ENCODE measurements at places on chromosomes 1 and 21. TPM values are rescaled to one million over a fixed set of nuclear protein-coding genes. Genes with fewer than 3 reads are reported as not detected.

- no peak overlapping the region for H3K4me3 ChIP-seq
- H3K36me3 ChIP-seq = no peaks in the 10 kb centered on the region
- no peaks in the 10 kb centered on the region for H3K4me1 ChIP-seq
- no peaks in the 10 kb centered on the region for H3K27me3 ChIP-seq
- DNase-seq = no peak
Measured at GRCh38 chr1:151393583-151393982, 5.8 kb upstream of the PSMB4 start.

- H3K36me3 ChIP-seq = no peaks in the 10 kb centered on the region
- H3K27ac ChIP-seq = no peak overlapping the region
- H3K27me3 ChIP-seq = peaks cover 5% of the 10 kb centered on the region
- H3K4me3 ChIP-seq = no peak overlapping the region
- DNase-seq = no peak
- H3K4me1 ChIP-seq = no peaks in the 10 kb centered on the region
Measured at GRCh38 chr1:234107416-234108021, 203.0 kb downstream of the SLC35F3 start.

DNA sequence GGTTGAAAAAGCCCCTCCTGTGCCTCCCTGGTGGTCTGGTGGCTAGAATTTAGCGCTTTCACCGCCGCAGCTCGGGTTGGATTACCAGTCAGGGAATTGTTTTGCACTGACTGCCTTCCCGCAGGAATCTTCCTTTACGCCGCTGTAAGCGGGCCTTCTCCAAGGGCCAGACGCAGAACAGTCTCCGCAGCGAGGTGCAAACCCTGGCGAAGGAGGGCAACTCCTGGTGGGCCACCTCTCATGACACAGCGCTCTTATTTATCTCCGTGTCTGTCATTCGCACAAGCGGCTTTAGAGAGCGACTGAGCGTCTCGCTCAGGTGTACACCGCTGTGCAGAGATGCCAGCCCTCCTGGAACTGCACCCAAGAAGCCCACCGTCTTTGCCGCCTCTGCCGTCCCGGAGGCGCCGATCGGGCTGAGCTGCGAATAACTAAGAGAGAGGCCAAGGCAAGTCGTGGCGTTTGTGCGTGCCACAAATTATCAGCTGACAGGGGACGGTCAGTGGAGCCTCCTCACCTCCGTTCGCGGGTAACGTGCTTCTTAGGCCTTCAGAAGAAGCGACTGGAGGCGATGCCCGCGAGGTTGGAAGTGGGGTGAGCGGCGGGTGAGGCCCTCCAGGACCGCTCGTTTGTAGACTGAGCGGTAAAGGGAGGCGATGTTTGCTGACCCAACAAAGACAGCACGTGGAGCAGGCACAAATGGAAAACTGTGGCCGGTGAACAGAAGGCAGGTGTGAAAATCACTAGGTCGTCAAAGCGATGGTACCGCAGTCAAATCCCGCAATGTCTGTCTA, 93.5 kb downstream of the PRKAB2 start:
- H3K27ac ChIP-seq = no peak overlapping the region
- H3K27me3 ChIP-seq = peaks cover 94% of the 10 kb centered on the region
- no peak overlapping the region for H3K4me3 ChIP-seq
- H3K36me3 ChIP-seq = no peaks in the 10 kb centered on the region

GRCh38 chr1:235069577-235070563, 58.8 kb downstream of the TOMM20 start:
- no peaks in the 10 kb centered on the region for H3K4me1 ChIP-seq
- H3K4me3 ChIP-seq = no peak overlapping the region
- peak overlapping the region; percentile 19 for H3K27ac ChIP-seq

DNA sequence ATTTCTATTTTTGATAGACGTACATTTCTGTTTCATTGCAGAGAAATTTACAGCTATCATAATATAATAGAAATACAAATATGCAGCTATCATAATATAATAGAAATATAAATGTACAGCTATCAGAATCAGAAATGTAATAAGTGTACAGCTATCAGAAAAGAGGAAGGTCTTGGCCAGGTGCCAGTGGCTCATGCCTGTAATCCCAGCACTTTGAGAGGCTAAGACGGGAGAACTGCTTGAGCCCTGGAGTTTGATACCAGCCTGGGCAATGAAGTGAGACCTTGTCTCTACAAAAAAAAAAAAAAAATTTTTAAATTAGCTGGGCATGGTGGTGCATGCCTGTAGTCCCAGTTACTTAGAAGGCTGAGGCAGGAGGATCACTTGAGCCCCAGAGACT, 37.9 kb downstream of the PIGM start:
- H3K4me1 ChIP-seq = peaks cover 35% of the 10 kb centered on the region
- no peaks in the 10 kb centered on the region for H3K27me3 ChIP-seq
- DNase-seq = no peak
- H3K27ac ChIP-seq = no peak overlapping the region
- no peak overlapping the region for H3K4me3 ChIP-seq

GRCh38 chr21:46604329-46604974, 430 bp downstream of the S100B start:
- H3K4me1 ChIP-seq = peaks cover 6% of the 10 kb centered on the region
- no peak overlapping the region for H3K27ac ChIP-seq
- peak overlapping the region; percentile 1 for H3K4me3 ChIP-seq
- no peaks in the 10 kb centered on the region for H3K36me3 ChIP-seq
- no peak for DNase-seq

DNA sequence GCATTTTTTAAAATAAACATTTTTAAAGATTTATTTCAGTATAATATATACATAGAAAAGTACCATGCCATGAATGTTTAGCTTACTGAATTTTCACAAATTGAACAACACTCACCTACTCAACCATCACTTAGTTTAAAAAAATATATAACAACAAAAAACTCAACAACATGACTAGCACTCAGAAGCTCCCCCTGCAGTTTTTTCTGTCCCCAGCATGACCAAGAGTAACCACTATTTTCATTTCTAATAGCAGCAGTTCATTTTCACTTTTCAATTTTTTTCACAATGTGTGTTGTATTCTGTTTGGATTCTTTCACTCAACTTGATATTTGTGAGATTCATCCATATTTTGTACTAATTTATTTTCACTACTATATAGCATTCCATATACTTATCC, 162.3 kb upstream of the POGK start:
- no peaks in the 10 kb centered on the region for H3K36me3 ChIP-seq
- H3K4me3 ChIP-seq = no peak overlapping the region
- no peaks in the 10 kb centered on the region for H3K27me3 ChIP-seq
- H3K27ac ChIP-seq = no peak overlapping the region
- no peaks in the 10 kb centered on the region for H3K4me1 ChIP-seq

GRCh38 chr1:207006914-207007313, 25.6 kb downstream of the C1orf116 start:
- no peaks in the 10 kb centered on the region for H3K4me1 ChIP-seq
- H3K4me3 ChIP-seq = no peak overlapping the region
- no peaks in the 10 kb centered on the region for H3K36me3 ChIP-seq

DNA sequence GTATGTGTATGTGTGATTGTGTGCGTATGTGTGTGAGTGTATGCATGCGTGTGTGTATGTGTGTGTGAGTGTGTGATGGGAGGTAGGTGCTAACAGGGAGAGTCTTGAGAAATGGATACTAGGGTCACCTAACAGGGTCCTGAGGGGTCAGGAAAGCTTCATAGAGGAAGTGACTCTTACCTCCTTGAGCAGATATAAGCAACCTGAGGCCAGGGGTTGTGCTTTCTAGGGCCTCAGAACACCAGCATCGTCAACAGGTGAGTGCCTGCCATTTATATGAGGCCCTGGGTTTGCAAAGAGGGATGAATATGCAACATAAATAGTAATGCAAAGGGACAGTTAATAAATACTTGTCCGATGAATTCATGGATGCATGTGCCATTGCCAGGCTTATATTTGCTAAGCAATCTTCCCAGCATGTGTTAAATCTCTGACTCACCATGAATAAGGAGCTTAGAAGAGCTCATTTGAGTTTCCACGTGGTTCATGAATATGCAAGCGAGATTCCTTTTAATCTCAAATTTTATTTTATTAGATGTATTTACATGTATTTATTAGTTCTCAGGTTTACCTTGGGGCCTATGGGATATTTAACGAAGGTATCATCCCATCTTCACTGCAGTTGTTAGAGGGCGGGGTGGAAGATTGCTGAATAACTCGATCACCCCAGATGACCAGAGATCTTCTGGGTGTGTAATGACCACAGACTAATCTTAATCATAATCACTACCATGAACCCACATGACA, 438.3 kb downstream of the CAMTA1 start:
- no peak for DNase-seq
- no peaks in the 10 kb centered on the region for H3K36me3 ChIP-seq
- no peaks in the 10 kb centered on the region for H3K27me3 ChIP-seq

GRCh38 chr1:180173952-180174351, 19.3 kb downstream of the QSOX1 start:
- H3K36me3 ChIP-seq = no peaks in the 10 kb centered on the region
- peaks cover 16% of the 10 kb centered on the region for H3K4me1 ChIP-seq
- H3K4me3 ChIP-seq = no peak overlapping the region
- H3K27me3 ChIP-seq = no peaks in the 10 kb centered on the region
- peak; percentile 97 for DNase-seq
- peak overlapping the region; percentile 65 for H3K27ac ChIP-seq

- no peaks in the 10 kb centered on the region for H3K27me3 ChIP-seq
- no peak overlapping the region for H3K27ac ChIP-seq
Measured at GRCh38 chr1:107767156-107767582, 197.8 kb downstream of the VAV3 start.

GRCh38 chr21:30719401-30719800, 824 bp upstream of the KRTAP21-3 start:
- H3K27ac ChIP-seq = no peak overlapping the region
- H3K27me3 ChIP-seq = no peaks in the 10 kb centered on the region
- DNase-seq = no peak
- H3K4me3 ChIP-seq = no peak overlapping the region
- H3K36me3 ChIP-seq = no peaks in the 10 kb centered on the region

- H3K4me3 ChIP-seq = no peak overlapping the region
- H3K36me3 ChIP-seq = no peaks in the 10 kb centered on the region
- H3K27me3 ChIP-seq = no peaks in the 10 kb centered on the region
- no peak for DNase-seq
- H3K27ac ChIP-seq = no peak overlapping the region
Measured at GRCh38 chr1:211738691-211739301, 63.4 kb upstream of the NEK2 start.

DNA sequence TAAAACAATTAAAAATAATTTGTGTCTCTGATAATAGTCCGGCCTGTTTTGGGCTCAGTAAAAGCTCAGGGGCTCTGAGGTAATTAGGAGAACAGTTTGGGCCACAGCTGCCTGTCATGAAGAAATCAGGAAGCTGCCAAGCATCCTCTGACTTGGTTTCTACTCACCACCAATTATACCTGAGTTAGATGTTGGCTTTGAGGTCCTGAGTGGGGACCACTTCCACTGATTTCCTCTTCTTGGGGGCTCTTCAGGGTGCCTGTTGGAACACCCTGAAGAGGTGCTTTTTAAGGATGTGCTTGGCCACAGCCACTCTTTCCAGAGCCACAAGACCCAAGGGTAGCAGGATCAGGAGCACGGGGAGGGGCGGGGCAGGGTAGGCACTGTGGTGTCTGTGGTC, 10.9 kb downstream of the SLC6A17 start:
- no peaks in the 10 kb centered on the region for H3K4me1 ChIP-seq
- no peaks in the 10 kb centered on the region for H3K27me3 ChIP-seq
- no peaks in the 10 kb centered on the region for H3K36me3 ChIP-seq
- DNase-seq = no peak
- no peak overlapping the region for H3K4me3 ChIP-seq

- H3K27ac ChIP-seq = no peak overlapping the region
- H3K36me3 ChIP-seq = peaks cover 11% of the 10 kb centered on the region
- no peaks in the 10 kb centered on the region for H3K27me3 ChIP-seq
- no peak overlapping the region for H3K4me3 ChIP-seq
Measured at GRCh38 chr21:33901412-33902288, 14.0 kb downstream of the ATP5PO start.

DNA sequence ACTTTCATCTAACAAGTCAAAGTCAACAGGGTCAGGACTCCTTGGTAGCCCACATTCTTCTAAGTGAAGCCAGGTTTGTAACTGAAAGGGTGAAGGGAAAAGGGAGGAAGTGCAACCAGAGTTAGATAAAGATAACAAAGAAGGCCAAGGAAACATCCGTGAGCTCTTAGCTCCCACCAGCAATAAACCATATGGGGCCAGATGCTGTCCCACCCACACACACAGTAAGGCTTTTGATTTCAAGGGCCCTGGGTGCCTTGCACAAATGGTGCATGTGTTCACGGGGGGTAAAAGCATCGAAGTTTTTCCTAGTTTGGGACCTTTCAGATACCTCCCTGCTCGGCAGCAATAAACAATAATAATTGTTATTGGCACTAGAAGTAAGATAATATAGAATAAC, 5.1 kb upstream of the TIAM1 start:
- H3K27me3 ChIP-seq = peaks cover 10% of the 10 kb centered on the region
- no peak overlapping the region for H3K27ac ChIP-seq
- H3K36me3 ChIP-seq = no peaks in the 10 kb centered on the region

DNA sequence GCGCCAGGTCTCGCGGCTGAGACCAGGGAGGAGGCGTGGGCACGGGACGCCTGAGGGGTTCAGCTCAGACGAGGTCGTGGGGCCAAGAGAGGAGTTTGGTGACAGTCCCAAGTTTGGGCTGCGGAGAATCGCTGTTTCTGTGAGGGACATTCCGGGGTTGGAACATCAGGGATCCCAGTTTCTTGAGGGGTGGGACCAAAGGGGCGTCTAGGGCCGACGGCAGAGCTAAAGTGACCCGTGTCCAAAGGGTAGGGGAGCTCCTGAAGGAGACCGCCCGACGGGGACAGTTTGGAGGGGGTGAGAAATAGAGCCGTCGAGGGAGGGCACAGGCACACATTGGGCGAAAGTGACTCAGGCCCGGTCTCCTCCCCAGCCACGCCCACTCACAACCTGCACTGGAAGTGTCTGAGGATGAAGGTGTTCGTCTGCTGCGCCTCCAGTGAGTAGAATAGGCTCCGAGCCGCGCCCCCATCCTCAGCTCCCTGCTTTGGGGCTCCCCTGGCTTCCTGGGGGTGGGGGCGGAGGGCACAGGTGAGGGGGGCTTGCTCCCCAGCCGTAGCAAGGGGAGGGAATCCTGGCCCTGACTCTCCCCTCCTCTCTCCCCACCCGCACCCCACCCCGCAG, 7.0 kb downstream of the EFNA3 start:
- no peaks in the 10 kb centered on the region for H3K36me3 ChIP-seq
- peaks cover 39% of the 10 kb centered on the region for H3K4me1 ChIP-seq
- H3K27ac ChIP-seq = peak overlapping the region; percentile 94
- peak; percentile 85 for DNase-seq
- peaks cover 39% of the 10 kb centered on the region for H3K27me3 ChIP-seq

CNKSR1 gene
- 1.8 TPM for total RNA-seq

ARHGAP30 gene
- total RNA-seq = 7.7 TPM

ZNF683 gene
- not detected for total RNA-seq

TTC34 gene
- 0.71 TPM for total RNA-seq

RNF11 gene
- total RNA-seq = 105 TPM

TAL1 gene
- total RNA-seq = 2.3 TPM
